ENCODE measurements at places on chromosomes 11 and 22.

- no peak for DNase-seq
These were observed 330.4 kb downstream of the BRD1 start for GRCh38 chr22:49497266-49497665.

- DNase-seq = no peak
These were observed 22.9 kb downstream of the RAB38 start for GRCh38 chr11:88152381-88152780.

- no peak for DNase-seq
These were observed 48.9 kb downstream of the CDPF1 start for GRCh38 chr22:46201059-46201757.

- DNase-seq = no peak
These were observed at the start of gene RASGRP2 for GRCh38 chr11:64743591-64744543. TSS of gene RASGRP2 (minus strand) at chr11:64744142. CDS start at chr11:64742866, 1,276 bp downstream.

GRCh38 chr11:121536126-121536525, 83.4 kb upstream of the SORL1-AS1 start:
- DNase-seq = peak; percentile 32

GRCh38 chr11:106763501-106763900, 254.8 kb downstream of the GUCY1A2 start:
- peak; percentile 60 for DNase-seq

DNA sequence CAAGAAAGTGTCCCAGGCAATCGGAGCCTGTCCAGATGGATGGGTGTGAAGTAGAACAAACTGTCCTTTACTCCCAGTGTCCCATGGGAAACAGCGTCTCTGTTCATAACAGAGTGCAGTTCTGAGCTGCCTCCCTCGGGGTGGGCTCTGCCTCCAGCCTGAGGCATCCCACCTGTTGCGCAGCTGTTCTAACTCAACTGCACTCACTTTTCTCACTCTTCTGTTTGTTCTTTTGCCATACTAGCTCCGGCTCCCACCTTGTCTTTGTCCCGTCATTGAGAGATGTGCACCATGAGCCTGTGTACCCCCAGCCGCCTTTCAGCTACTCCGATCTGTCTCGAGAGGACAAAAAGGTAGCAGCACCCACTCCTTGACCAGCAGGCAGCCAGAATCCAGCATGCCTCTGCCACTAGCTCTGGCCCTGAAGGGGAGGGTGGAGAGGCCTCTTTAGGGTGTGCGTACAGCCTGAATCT, 20.7 kb upstream of the CDC42EP2 start:
- DNase-seq = peak; percentile 75

DNA sequence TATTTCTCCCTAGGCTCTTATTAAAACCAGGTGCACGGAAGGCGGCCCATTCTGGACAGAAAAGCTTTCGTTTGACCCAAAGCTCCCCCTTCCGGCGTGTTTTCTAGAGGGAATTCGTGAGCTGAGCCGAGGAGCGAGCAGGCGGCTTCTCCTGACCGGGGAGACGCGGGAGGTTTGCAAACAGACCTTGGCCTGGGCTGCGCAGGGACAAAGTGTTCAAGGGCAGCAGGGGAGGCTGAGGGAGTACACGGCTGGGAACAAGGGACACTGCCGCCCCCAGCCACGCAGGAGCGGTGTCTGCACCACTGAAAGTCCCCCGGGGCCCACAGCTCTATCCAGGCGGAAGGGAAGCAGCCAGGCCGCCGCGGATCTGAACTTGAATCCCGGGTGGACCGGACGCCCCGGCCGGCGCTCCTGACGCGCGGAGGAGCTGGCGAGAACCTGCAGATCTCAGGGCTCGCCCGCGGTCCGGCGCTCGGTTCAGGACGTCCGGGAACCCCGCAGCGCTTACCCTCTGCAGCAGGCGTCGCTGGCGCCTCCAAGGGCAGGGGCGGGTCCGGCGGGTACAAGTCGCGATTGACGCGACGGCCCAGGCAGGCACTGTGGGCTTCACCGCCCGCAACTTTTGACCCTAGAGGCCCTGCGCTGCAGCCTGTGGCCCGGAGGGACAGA, 101.9 kb downstream of the WT1 start:
- no peak for DNase-seq

DNA sequence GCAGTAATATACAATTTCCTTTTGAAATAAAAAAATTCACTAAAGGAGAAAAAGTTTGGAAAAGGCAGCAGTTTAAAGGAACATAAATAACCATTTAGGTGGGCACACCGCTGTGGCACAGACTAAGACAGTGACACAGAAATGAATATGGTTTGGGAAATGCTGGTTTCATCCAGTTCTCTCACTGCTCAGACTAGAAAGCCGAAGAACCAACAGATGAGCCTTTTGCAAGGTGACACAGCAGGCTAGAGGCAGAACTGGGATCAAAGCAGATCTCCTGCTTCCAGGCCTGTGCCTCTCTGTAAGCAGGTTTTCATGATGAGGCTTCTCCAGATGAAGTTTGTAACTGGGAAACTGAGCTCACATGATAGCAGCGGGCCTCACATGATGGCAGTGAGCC, 380.0 kb upstream of the NARS2 start:
- DNase-seq = peak; percentile 84

- no peak for DNase-seq
These were observed 18.4 kb downstream of the RTL6 start for GRCh38 chr22:44479662-44480061.

- DNase-seq = no peak
These were observed 2.1 kb downstream of the CCDC73 start for GRCh38 chr11:32792111-32792947.

DNA sequence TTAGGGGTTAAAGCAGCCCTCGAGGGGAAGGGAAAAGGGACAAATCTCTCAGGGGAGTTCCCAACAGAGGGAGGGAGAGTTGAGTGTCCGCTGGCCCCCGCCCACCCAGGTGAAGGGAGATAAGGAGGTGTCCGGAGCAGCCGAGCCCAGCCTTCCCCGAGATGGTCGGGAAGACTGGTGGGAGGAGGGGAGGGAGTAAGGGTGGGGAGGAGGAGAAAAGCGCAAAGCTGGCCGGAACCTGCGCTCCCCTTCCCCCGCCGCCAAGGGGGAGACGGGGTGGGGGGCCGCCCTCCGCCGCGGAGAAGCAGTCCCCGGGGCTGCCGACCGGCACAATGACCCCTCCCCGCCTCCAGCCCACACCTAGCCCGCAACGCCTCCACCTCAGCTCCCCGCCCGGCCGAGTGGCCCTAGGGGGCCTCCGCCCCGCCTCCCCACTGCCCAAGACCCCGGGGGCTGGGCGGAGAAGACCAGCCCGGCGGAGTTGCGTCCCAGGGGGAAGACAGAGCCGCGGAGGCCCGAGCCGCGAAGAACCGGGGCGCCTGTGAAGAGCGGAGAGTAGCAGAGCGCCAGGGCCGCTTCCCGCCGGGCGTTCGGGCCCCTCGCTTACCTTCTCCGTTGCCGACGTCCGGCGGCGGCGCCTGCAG, 479 bp downstream of the RSF1 start:
- peak; percentile 82 for DNase-seq

Measured in NCI-H2171 treated with DMSO at 0.1 percent for 48 hours (cell line).